Stomach (tissue), 19 donors: ENCODE measurements at places on chromosomes 7 and 10. TPM values are rescaled to one million over a fixed set of nuclear protein-coding genes. Genes with fewer than 3 reads are reported as not detected.

The CALCR gene
- not detected for total RNA-seq

- H3K4me1 ChIP-seq, result no peaks in the 10 kb centered on the region
- H3K27ac ChIP-seq, result no peak overlapping the region
- H3K4me3 ChIP-seq, result no peak overlapping the region
- no peaks in the 10 kb centered on the region for H3K36me3 ChIP-seq
Observed at GRCh38 chr10:76024460-76025123, 593.2 kb downstream of the LRMDA start.

DNA sequence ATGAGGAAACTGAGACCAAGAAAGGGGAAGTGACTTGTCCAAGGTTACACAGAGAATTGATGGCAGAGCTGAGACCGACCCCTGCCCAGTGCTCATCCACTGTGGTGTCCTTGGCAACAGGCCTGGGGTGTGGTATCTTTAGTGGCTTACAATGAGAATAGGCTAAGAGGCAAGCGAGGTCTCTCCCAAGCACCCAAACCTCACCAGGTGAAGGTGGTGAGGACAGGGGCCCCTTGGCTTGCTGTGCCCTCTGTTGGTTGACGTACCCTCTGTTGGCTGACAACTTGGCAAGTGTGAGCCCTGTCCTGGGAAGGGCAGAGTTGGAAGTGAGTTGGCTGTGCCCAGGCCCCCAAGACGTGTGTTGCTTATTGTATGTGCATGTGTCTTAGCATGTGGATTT, 166.9 kb downstream of the GRK5 start:
- no peaks in the 10 kb centered on the region for H3K27me3 ChIP-seq
- no peaks in the 10 kb centered on the region for H3K36me3 ChIP-seq
- peaks cover 20% of the 10 kb centered on the region for H3K4me1 ChIP-seq
- H3K27ac ChIP-seq, result no peak overlapping the region

DNA sequence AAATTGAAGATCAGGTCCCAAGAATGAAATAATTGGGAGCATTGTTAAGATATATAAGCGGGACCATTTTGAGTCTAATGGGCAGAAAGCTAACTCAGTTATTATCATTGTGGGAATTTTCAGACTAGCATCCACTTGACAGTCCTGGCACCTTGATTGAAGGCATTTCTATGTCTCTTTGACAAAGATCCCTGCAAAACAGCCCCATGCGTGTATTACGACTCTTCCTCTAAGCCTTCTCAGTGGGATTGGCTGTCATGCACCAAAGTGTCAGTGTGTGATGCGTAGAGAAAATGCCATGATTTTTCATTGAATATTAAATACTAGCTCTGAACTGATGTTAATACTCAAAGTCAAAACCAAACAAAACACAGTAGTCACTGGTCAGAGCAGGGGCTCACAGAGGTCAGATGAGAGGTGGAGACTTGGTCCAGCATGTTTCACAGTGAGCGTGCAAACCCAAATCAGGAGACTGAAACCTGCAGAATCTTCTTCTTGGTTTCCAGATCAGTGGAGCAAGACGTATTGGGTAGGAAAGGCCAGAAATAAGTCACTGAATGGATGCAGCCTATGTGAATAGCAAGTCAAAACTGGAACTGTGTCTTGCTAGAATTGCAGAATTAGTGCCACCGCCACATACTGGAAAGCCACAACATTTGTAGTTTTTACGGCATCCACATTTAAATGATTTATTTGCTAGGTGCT, 303.6 kb upstream of the AKR1E2 start:
- H3K27ac ChIP-seq, result no peak overlapping the region
- H3K27me3 ChIP-seq, result no peaks in the 10 kb centered on the region
- no peak for DNase-seq
- no peaks in the 10 kb centered on the region for H3K4me1 ChIP-seq
- H3K36me3 ChIP-seq, result no peaks in the 10 kb centered on the region

- no peaks in the 10 kb centered on the region for H3K4me1 ChIP-seq
- no peak for DNase-seq
- H3K36me3 ChIP-seq, result no peaks in the 10 kb centered on the region
- no peaks in the 10 kb centered on the region for H3K27me3 ChIP-seq
Observed at GRCh38 chr10:66822801-66823200, 103.0 kb upstream of the LRRTM3 start.
